ENCODE measurements at places on chromosomes 5 and 9.

DNA sequence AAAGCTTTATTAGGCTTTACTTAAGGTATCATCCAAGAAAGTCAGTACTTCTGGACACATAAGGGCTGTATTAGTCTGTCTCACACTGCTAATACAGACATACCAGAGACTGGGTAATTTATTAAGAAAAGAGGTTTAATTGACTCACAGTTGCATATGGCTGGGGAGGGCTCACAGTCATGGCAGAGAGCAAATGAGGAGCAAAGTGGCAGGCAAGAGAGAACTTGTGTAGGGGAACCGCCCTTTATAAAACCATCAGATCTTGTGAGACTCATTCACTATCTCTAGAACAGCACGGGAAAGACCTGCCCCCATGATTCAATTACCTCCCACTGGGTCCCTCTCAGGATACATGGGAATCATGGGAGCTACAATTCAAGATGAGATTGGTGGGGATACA is 49.2 kb upstream of the SLC44A1 start:
- DNase-seq = no peak

DNA sequence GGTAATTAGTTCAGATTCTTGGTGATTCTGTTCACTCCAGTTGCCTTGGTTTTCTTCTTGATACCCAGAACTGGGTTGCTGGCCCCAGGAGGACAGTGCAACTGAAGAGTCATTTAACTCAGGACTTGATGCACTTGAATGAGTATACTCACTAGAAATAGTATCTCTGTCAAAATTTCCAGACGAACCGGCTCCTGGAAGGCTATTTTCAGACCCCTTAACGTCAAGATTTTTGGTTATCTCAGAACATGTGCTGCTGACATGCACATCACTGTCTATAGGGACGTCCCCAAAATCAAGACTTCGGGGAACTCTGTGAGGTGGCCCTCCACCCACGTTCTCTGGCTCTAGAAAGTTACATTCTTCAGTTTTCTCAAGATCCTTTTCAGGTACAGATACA is 56.7 kb upstream of the PCA3 start:
- no peak for DNase-seq

DNA sequence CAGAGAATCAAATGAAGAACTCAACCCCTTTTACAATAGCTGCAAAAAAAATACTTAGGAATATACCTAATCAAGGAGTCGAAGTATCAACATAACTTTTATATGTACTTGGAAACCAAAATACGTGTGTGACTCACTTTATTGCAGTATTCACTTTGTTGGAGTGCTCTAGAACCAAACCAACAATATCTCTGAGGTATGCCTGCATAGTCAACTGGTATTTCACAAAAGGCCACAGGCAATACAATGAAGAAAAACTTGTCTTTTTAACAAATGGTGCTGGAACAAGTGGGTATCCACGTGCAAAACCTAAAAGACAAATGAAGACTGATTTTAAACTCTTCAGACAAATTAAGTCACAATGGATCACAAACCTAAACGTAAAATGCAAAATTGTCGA is 385.7 kb downstream of the TLE1 start:
- DNase-seq = no peak

DNA sequence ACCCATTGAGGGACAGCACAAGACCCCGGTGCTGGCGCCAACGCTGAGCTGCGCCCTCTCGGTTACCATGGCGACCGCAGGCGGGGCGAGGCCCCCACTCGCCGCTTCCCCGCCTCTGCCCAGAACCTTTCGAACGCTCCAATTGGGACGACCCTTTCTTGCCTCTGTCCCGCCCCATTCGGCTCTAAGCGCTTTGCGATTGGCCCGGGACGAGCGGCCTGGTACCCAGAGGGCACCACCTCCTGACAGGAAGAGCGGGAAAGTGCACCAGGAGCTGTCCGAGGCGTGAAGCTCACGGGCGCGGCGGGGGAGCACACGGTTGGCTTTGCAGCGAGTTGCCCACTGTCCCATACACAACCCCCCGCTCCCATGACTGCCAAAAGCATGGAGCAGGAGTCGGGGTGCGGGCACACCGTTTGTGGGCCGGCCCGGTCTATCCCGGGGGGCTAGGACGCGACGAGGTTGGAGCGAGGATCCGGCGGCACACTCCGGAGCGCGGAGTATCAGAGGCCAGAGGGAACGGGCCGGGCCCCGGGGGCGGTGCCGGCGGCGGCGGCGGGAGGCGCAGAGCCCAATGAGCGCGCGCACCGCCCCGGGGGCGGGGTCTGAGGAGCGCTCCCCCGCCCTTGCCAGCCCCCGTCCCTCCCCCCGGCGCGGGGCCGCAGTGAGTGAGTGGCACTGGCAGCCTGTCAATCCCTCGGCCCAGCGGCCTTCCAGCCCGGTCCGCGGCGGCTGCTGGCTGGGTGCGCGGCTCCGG is 978 bp upstream of the PBX3 start:
- peak; percentile 83 for DNase-seq

- DNase-seq = no peak
Observed at GRCh38 chr9:99590840-99591239, 230.8 kb upstream of the NR4A3 start.

- DNase-seq = no peak
Observed at GRCh38 chr5:109620651-109621050, 69.1 kb upstream of the MAN2A1 start.

- DNase-seq = no peak
Observed at GRCh38 chr5:111309384-111309783, 85.2 kb downstream of the CAMK4 start.

DNA sequence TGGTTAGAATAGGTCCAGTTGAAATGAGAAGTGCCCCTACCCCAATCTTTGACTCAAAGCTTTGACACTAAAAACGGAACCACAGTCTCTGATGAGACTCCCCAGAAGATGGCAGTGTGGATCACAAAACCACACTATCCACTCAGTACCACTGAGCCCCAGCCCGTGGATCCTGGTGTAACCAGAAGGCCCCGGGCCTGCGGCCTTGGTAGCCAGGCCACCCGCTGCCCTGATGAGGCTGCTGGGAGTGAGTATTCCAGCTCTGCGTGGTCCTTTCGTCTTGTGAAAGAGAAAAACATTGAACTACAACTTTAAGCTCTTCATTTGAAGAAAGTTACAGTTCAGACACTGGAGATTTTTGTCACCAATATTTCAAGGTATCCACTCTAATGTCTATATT is 42.2 kb upstream of the FBP1 start:
- peak; percentile 4 for DNase-seq

- no peak for DNase-seq
Observed at GRCh38 chr9:34417734-34418133, 40.6 kb downstream of the FAM219A start.

DNA sequence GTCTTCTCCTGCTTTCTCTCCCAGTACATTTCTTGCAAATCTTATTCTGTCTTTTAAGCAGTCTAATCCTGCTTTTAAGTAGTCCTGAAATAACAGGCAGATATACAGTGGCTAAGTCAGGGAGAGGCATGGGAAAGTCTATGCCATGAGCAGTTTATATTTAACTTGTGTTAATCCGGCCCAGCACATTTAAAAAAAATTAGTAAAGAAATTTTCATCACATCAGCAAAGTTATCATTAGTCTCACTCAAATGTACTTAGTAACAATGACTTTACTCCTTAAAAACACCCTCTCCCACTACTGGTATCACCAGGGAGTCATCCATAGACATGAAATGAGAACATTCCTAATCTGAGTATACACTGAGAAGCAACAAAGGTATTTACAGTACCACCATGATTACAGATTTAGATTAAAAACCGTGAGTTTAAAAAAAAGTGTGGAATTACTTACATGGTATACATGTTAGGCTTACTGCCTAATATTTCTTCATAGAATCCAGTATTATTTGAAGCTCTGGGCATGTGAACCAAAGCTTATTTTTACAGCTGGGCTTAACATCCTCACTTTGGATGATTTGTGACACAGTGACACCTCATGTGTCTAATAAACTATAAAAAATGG is 75.9 kb upstream of the DAB2 start:
- no peak for DNase-seq

GRCh38 chr5:150234576-150235499 is 45.0 kb downstream of the SLC6A7 start:
- DNase-seq = no peak

- DNase-seq = no peak
Observed at GRCh38 chr5:177132136-177133095, 1.2 kb upstream of the NSD1 start.

GRCh38 chr9:87498046-87498810 is 561 bp downstream of the DAPK1 start:
- DNase-seq = no peak

DNA sequence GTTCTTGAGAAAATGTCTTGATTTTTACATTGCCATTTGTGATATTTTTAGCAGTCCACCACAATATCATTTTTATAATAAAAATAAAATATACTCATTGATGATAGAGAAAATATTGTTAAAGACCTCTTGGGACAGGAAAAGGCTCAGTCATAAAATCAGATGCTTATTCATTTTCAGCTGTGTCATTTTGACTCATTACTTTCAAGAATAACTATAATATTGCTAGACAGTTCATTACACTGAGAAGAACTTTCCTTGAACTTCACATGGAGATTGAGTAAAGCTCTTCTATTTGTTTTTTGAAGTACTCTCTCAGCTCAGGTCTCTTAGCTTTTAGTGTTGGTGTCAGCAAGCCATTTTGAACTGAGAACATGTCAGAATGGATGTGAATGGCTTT is 8.5 kb upstream of the MEIKIN start:
- DNase-seq = no peak

- DNase-seq = no peak
Observed at GRCh38 chr9:110178281-110178680, 29.7 kb downstream of the C9orf152 start.
